ENCODE measurements at places on chromosomes 13 and 19.
A peak's percentile ranks its signal among the peaks of the same experiment; 100 is the strongest.

DNA sequence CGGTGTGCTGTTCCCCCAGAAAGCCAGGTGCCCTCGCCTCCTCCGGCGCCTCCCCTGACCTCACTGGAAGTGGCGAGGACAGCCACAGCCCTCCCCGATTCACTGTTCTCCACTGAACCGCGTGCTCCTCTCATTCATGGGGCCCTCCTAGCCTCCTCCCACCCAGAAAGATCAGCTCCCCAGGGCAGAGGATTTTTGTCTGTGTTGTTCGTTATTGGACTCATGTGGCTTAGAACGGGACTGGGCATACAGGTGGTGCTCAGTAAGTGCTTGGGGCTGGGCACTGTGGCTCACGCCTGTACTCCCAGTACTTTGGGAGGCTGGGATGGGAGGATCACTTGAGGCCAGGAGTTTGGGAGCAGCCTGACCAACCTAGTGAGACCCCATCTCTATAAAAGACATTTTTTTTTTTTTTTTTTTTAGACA is 3.8 kb downstream of the PRTN3 start:
- no peak for DNase-seq

- no peak for DNase-seq
Observed at GRCh38 chr13:97432232-97432916, 1.6 kb upstream of the RAP2A start.

DNA sequence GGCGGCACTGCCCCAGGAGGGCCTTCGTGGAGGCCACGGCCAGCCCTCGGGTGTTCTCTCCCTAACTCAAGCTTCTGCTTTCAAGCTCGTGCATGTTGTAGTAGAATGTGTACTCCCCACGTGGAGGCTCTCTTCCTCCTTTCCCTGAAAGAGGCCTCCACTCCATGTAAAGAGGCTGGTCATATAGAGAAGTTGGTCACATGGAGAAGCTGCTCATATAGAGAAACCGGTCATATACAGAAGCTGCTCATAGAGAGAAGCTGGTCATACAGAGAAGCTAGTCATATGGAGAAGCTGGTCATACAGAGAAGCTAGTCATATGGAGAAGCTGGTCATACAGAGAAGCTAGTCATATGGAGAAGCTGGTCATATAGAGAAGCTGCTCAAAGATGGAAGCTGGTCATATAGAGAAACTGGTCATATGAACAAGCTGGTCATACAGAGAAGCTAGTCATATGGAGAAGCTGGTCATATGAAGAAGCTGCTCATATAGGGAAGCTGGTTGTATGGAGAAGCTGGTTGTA is 152.5 kb downstream of the COL4A1 start:
- DNase-seq = no peak

DNA sequence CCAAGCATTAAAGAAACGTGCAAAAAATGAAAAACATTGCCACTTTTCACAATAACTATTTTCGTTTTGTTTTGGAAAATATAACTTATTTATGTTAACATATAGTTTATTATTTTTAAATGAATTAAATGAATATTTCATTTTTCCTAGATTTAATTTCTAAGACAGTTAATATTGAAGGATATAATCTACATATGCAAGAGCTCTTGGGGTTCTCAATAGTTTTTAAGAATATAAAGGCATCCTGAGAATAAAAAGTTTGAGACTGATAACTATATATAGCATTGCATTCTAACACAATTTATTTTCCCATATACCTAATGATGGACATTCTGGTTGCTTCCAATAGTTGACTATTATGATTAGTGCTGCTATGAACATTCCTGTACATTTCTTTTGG is 19.9 kb downstream of the ZNF461 start:
- DNase-seq = no peak

GRCh38 chr19:46654621-46655152 is 6.3 kb downstream of the DACT3 start:
- DNase-seq = no peak

DNA sequence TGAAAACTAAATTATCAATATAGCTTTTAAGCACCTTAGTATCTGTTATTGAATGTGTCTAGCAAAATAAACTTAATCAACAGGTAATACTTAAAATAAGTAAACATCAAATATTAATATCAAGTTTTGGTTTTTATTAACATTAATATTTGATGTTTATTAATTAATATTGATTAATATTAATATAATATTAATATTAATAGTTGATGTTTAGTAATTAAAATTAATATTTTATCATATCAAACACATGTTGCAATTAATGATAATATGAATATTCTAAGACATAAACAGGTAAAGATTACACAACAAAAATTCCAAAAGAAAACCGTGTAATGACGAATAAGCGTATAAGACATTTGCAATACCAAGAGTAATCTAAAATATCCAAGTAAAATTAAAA is 222.8 kb upstream of the PRR20A start:
- no peak for DNase-seq

DNA sequence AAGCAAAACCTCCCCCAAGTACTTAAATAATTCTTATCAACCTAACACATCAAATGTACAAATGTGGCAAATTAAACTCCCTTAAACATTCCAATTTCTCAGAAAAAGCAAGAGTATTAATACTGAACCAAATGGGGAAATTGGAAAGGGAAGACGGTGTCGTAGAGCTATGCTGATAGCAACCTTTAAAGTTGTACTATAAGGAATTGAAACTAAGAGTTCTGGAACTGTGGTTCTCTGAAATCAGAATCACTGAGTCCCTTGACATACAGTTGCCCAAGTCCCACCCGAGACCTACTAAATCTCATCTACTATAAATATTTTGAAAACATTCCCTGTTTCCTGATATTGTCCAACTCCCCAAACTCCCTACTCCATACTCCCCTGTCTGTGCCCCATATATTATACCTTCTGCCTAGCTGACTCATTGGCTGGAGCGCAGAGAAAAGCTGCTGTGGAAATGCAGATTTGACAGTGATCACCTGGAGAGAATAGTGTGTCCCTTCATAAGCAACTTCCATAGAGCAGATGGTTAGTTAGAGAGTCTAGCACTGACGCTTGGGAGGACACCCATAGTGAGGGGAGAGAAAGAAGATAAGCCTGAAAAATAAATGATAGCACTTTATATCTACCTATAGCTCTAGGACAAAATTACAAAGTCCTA is 51.4 kb upstream of the ITM2B start:
- DNase-seq = no peak

DNA sequence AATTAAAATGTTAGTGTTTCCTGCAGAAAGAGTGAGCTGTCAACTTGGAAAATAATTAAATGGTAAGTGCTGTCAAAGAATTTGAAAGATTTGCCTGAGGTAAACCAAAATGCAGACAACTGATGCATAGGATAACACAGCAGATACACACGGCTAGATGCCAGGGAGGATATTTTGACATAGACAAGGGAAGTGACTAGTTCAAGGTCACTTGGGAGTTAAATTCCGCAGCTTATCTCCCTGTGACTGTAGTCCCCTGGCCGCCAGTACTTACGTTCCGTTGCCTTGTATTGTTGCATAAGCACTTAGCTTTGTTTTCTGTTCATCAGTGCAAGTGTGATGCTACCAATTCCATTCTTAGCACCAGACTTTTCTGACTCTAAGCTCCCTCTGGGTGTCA is 247.3 kb upstream of the MAB21L1 start:
- DNase-seq = no peak

DNA sequence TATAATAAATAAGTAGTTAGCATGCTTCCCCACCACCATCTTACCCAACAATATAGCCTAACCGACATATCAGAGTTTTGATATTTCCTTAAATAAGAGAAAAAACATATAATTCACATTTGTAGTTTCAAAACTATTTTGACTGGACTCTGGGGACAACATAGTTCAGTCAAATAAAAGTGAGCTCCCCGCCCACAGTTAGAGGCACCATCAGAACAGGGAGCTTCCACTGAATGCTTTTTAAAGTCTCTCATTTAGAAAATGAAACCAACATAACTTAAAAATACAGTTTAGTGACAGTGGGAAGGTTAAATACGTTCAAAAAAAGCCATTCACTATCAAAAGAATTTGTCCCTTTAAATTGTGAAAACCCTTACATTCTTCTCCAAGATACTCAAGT is 92.8 kb downstream of the EPSTI1 start:
- no peak for DNase-seq

GRCh38 chr13:80946008-80946802 is 605.3 kb upstream of the SPRY2 start:
- no peak for DNase-seq

DNA sequence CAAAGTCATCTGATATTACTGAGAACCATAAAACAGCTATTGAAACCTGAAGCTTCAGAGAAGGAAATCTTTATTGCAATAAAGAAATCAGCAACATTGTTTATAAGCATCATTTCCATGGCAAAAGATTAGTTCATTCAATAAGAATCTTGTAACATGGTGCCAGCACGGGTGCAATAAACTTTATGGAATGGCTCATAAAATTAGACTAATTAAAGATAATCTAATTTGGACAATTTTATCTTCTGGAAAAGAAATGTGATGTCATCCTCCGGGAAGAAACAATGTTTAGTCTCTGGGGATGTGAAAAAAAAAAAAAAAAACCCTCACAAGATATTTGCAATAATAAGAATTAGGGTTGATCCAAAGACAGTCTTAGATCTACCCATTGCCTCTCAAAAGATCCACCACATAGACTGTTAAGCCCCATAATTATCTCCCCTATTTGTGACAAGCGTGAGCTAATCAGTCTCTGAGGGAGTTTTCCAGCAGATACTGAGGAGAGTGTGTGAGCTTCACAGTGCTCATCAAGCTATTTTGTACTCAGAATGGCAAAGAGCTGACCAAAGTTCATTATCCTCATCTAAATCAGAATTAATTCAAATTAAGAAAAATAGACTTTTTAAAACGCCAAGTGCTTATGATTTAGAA is 297.0 kb upstream of the EDNRB start:
- DNase-seq = no peak

DNA sequence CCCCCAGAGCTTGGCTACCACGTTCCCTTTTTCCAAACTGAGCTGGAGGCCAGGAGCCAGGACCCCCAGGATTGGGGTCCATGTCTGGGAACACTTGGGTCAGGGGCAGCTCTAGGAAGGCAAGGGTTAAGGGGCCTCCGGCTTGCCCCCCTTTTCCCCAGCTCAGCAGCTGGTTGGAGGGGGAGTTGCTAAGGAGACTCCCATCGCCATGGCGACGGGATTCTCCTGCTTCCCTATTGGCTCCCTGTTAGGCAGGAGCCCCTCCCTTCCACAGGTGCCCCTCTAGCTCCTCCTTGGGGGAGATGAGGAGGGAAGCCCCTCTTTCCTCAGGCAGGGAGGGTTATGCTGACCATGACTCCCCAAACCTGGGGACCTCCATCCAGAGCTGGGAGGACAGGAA is 33.9 kb downstream of the PDE4A start:
- DNase-seq = no peak

DNA sequence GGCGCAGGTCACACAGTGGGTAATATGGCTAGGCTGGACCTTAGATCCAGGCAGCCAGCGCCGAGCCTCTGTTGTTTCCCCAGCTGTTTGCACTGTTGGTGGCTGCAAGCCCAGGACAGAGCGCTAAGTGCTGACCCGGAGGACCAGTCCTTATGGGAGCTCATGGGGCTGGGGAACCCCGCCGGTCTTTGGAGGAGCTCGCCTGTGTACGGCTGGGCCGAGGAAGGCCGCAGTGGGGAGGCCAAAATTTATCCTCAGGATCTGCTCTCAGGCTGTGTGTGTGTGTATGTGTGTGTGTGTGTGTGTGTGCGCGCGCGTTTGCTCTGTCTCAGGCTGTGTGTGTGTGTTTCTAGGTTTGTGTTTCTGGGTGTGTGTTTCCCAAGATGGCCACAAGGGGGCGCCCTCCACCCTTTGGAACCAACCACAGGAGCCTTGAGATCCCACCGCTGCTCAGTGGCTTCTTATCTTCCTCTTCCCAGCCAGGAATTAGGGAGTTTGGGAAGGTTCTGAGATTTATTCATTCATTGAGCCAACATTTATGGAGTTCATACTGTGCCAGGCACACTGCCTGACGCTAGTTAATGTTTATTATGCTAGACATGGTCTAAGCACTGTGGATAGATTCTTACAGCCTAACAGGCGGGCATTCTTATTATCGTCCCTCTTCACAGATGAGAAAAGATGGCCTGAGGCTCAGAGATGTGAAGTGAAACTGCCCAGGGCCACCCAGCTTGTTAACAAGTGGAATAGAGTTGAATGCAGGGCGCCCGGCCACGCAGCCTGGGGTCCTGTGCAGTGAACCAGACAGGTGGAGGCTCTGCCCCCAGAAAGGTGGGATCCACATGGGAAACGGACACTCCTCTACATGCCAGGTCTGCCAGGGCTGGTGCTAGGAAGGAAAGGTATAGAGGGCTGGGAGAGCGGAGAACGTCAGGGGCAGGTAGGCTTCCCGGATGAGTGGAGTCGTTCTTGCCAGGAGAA is 13.0 kb downstream of the PGLYRP1 start:
- DNase-seq = peak; percentile 68

DNA sequence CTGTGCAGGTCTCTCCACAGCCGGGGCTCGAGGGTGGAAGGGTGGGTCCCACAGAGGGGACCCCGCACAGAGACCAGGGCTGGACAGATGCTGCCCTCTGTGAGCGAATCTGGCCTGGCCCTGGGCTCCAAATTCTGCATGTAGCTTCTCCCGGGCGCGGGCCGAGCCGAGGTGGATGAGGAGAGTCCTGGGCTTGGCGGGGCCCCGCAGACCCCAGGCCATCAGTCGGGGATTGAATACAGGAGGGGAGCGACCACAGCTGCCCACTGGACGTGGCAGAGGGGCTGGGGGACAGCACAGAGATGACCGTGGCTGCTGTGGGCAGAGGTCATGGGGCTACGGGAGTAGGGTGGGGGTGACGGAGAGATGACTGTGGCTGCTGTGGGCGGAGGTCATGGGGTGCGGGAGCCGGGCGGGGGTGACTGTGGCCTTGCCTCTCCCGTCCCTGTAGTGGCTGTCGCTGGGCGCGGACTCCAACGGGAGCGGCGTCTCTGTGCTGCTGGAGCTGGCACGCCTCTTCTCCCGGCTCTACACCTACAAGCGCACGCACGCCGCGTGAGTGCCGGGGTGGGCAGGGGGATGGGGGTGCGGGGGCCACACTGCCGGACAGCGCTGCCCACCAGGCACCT is 15.5 kb downstream of the NCLN start:
- DNase-seq = no peak

DNA sequence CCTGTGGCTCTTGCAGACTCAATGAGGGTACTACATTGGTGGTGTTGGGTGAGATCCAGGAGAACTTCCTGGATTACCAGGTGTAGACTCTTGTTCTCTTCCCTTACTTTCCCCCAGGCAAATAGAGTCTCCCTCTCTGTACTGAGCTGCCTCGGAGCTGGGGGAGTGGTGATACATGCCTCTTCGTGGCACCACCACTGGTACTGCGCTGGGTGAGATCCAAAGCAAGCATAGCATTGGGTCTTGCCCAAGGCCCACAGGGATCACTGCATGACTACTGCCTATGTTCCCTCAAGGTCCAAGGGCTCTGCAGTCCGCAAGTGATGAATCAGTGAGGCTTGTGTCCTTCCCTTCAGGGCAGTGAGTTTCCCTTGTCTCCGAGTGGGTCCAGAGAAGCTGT is 81.6 kb downstream of the COG6 start:
- DNase-seq = no peak

GRCh38 chr19:54339646-54340358 is 840 bp upstream of the LILRA4 start:
- no peak for DNase-seq

Data from stimulated activated CD4-positive, alpha-beta T cell treated with anti-CD3 and anti-CD28 coated beads, Interleukin-4, amount 100 ng/mL, for 1 hour (primary cell).